ENCODE measurements at places on chromosomes 7 and 10. TPM values are rescaled to one million over a fixed set of nuclear protein-coding genes. Genes with fewer than 3 reads are reported as not detected.

OR2A2 gene
- total RNA-seq = not detected

CPEB3 gene
- 6.3 TPM for total RNA-seq

CAV1 gene
- total RNA-seq = 298 TPM

GJD4 gene
- 0.48 TPM for total RNA-seq

SPDYE18 gene
- not detected for total RNA-seq

GRCh38 chr7:73373741-73374140 lies 45.8 kb downstream of the FKBP6 start:
- no peak for DNase-seq

GRCh38 chr7:43694399-43694748 lies 34.9 kb downstream of the COA1 start:
- no peak for DNase-seq

GRCh38 chr10:19549503-19549902 lies 266.7 kb upstream of the PLXDC2 start:
- no peak for DNase-seq
